Activated naive CD4-positive, alpha-beta T cell treated with anti-CD3 and anti-CD28 coated beads, Interleukin-2, amount 50 U/mL, for 72 hours (primary cell): ENCODE measurements at places on chromosomes 11 and 22. TPM values are rescaled to one million over a fixed set of nuclear protein-coding genes. Genes with fewer than 3 reads are reported as not detected.

DNA sequence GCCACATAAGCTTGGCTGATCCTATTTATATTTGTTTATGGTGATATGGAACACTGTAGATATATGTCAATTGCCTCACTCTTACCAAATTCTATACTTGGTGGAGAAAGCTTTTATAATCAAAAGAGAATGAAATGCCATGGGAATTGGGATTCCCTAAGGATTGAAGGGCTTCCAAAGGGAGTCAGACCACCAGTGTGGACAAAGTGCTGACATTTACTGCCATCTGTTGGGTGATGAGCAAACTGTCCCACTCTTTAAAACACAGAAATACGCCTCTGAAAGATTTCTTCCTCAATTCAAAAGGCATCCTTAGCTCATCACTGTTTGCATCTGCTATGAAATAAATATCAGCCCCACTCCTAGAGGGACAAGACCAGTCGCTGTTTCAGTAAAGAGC, 7.1 kb downstream of the SLC1A2 start:
- no peak for DNase-seq

DNA sequence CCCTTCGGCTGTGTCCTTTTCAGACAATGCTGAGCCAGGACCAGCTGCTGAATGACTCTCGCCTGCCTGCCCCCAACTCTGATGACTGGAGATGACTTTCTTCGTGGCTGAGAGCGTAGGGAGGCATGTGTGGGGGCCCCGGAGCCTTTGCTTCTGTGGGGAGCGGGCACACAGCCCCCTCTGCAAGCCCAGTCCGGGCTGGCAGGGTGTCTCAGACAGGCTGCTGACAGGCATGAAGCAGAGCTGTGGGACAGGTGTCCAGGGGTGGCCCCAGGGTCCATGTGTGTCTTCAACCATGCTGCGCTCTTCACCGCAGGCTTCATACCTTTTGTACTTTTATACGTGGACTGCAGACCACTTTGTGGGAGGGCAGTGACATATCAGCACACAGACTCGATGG, 16.6 kb downstream of the CYB5R2 start:
- no peak for DNase-seq

DNA sequence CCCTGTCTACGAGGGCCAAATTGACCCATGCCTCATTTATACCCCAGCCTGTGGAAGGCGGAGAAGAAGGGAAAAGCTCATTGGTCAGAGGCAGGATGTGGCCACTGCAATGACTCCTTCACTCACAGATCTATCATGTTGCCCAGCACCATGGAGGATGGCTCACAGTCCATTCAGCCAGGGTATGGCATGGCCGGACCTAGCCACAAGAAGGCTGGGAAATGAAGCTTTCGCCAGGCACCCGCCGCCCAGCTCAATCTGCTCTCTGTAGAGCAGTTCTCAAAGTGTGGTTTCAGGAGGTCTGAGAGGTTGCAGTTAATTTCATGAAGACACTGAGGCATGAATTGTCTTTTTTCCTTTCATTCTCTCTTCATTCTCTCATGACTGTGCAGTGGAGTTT, 40.6 kb upstream of the LINC01488 start:
- DNase-seq: no peak

Gene SBF1
- 99.3 TPM for total RNA-seq

DNA sequence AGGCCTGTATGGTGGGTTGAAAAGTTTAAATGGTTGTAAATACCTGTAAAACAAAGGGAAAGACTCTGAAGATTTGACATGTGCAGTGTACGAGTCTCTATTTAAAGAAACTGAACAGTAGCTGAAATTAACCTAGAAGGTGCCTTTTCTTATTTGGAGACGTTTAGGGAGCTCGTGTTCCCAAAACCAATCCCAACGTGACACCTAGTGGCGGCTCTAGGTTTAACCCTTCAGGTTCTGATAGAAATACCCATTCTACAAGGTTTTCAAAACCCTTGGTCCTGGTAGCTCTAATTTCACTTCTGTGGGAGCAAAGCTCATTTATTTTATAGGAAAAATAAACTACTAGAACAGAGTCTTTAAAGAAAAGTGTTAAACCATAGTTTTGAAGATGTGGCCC, 258.3 kb downstream of the LRRC4C start:
- no peak for DNase-seq

Gene TYR
- not detected for total RNA-seq

DNA sequence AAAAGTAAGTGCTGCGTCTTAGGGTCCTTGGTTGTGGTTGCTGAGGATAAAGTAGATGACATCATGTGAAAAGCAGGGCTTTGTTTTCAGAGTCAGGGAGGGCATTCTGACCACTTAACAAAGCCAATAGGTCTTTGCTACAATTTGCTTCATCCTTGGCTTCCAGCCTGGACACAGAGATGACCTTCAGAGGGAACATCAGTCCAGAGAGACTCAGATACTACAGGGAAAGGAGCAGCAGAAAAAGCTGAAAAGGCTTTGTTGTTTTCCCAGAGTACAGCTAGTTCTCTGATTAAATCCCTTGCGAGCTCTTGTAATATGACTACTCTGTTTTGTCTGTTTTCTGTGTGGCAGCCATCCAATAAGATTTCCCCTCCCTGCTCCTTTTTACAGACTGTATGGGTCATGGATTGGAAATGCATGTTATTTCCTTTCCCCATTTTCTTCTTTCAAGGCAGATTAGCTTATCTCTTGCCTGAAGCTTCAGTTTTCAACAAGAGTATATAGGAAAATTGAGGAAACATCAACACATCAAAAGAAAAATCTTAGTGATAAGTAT, 31.9 kb downstream of the ATG13 start:
- no peak for DNase-seq

Gene GAL3ST1
- not detected for total RNA-seq
